ENCODE measurements at places on chromosomes 13 and 19. TPM values are rescaled to one million over a fixed set of nuclear protein-coding genes. Genes with fewer than 3 reads are reported as not detected.

GRCh38 chr19:28334419-28334818 lies 878.5 kb downstream of the UQCRFS1 start:
- no peak for DNase-seq

DNA sequence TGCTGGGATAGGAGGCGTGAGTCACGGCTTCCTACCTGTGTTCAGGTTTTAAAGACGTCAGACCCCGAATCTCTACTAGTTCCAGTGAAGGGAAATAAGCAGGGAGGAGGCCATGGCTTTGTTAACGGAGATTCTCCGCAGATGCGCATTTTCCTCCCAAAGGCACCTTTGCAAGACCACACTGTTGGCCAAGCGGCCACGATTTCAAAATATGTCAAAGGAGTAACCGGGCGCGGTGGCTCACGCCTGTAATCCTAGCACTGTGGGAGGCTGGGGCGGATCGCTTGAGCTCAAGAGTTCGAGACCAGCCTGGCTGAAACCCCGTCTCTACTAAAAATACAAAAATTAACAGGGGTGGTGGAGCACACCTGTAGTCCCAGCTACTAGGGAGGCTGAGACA lies 21.9 kb downstream of the ZNF763 start:
- DNase-seq: no peak

DNA sequence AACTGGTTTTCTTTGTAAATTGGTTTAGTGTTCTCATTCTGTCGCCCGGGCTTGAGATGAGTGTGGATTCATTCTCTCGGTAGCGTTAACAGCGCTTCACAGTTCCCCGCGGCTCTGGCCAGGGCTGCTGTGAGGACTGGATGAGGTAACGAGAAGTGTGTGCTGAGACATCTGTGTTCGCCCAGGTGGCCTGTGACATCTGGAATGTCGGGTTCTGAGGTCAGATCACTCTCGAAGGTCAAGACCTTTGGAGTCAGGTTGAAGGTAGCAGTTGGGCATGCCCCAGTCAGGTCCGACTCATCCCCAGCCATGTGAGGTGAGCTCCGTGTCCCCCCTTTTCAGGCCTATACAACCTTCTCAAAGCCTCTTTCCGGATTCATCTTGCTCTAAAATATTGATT lies 13.4 kb upstream of the TUBGCP3 start:
- DNase-seq: no peak

GRCh38 chr19:14061081-14061749 lies 661 bp downstream of the PALM3 start:
- DNase-seq: no peak

- no peak for DNase-seq
These were observed 675 bp downstream of the PEG3 start for GRCh38 chr19:56839652-56840450.

- DNase-seq: no peak
These were observed 14.0 kb downstream of the GRAMD1A start for GRCh38 chr19:35013820-35014754.

- DNase-seq: peak; percentile 100
These were observed at the start of gene CIC for GRCh38 chr19:42268704-42269477. TSS of gene CIC (plus strand) at chr19:42269252. CDS start at chr19:42271784, 2,532 bp downstream.

- no peak for DNase-seq
These were observed 14.2 kb upstream of the TUBGCP3 start for GRCh38 chr13:112602189-112602588.

The STARD13 gene
- total RNA-seq: 38.7 TPM

GRCh38 chr19:45798995-45799517 lies 6.4 kb upstream of the DMWD start:
- peak; percentile 85 for DNase-seq

DNA sequence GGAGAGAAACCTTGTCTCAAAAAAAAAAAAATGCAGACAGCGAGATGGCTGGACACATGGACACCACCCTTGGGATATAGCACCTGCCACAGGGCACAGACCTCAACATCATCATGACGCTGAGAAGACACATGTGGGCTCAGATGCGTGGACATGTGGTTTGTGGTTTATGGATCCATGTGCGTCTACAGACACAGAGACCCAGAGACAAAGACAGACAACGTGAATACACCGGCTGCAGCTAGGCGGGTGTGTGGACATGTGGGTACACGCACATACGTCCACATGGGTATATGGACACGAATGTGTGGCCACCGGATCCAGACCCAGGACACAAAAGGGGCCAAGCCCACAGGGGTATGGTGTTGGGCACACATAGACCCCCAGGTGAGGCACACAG lies 1.3 kb downstream of the TNFSF14 start:
- no peak for DNase-seq

DNA sequence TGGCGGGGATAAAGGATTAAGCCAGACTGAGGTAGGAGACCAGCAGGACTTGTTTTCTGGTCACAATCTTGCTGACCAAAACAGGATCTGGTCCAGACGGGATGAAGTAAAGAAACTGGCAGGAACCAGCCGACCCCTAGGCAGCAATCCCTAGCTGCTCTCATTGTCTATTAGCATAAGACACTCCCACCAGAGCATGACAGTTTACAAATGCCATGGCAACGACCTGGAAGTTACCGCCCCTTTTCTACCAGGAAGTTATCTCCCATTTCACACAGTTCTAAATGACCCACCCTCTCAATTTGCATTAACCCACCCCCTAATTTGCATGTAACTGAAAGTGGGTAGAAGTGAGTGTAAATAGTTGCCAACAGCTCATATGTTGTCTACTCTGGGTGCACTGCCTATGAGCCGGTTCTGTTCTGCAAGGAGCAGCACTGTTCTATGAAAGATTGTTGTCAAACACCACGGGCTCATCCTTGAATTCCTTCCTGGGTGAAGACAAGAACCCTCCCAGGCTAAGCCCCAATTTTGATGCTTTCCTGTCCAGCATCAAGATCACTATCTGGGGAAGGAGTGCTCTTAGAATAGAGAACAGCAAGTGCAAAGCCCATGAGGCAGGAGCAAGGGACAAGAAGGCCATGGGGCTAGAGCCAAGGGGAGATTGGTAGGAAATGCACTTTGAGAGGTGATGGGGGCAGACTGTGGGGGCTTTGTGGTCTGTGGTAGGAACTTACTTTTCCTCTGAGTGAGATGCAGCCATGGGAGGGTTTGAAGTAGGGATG lies 13.9 kb upstream of the FBXO27 start:
- DNase-seq: peak; percentile 20

DNA sequence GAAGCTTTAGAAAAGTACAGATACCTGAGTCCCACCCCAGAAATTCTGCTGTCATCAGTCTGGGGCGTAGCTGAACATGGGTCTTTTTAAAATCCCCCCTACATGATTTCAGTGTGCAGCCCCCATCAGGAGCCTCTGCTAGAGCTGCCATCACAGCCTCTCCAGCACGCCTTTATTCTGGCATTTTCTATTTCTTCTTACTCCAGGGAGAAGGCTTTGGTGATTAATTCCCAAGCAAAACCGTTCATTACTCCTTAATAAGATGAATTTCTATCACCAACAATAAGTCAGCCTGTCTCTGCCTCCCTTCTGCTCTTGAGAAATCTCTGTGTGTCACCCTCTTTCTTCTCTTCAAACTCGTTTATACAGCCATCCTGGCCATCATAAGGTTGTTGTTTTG lies 160.3 kb downstream of the KATNAL1 start:
- DNase-seq: no peak

DNA sequence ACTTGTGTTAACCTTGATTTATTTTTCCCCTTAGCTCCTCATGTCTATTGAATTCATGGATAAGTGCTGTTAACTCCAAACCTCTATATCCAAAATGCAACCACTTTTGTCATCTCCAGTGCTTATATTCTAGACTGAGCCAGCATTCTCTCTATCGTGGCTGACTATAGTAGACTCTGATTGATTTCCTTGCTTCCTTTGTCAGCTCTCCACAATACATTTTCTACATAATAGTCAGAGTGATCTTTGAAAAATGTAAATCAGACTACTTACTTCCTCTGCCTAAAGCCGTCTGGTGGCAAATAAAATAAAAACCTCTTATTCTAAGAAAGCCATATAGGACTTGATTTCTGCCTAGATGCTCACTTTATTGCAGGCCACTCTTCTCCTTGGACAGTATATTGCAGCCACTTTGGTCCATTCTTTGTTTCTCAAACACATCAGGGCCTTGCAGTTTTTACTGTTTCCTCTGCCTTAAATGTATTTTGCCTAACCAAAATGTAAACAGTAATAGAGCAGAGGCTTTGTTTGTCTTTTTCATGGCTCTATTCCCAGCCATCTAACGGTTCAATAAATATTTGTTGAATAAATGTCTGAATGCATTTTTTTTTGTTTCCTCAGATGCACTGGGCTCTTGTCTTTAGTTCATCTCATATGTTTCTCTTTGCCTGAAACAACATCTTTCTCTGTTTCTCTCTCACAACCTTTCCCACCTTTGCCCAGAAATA lies 243.6 kb upstream of the CSNK1A1L start:
- DNase-seq: no peak

- no peak for DNase-seq
These were observed 888 bp downstream of the NOTCH3 start for GRCh38 chr19:15199661-15200552.

The KASH5 gene
- total RNA-seq: not detected

- DNase-seq: no peak
These were observed 155.2 kb downstream of the B3GLCT start for GRCh38 chr13:31355001-31355400.

GRCh38 chr19:41698746-41699230 lies 9.6 kb upstream of the CEACAM5 start:
- DNase-seq: no peak

- DNase-seq: no peak
These were observed 18.9 kb upstream of the LRP3 start for GRCh38 chr19:33175156-33175782.

The GJB2 gene
- 0.64 TPM for total RNA-seq

The ZNF491 gene
- total RNA-seq: 0.90 TPM

DNA sequence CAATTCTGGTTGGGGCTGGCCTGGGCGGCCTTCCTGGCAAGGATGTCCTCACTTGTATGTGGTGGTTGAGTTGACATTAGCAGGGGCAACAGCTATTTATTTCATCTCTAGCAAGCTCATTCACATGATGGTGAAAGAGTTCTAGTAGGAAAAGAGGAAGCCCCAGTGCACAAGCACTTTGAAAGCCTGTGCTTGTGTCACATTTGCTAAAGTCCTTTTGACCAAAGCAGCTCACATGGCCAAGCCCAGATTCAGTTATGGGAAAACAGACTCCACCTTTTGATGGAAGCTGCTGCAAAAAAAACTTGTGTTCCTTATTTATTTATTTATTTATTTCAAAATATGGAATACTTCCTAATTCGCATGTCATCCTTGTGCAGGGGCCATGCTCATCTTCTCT lies 17.2 kb downstream of the GTF2F2 start:
- no peak for DNase-seq

The GNA15 gene
- 0.40 TPM for total RNA-seq

DNA sequence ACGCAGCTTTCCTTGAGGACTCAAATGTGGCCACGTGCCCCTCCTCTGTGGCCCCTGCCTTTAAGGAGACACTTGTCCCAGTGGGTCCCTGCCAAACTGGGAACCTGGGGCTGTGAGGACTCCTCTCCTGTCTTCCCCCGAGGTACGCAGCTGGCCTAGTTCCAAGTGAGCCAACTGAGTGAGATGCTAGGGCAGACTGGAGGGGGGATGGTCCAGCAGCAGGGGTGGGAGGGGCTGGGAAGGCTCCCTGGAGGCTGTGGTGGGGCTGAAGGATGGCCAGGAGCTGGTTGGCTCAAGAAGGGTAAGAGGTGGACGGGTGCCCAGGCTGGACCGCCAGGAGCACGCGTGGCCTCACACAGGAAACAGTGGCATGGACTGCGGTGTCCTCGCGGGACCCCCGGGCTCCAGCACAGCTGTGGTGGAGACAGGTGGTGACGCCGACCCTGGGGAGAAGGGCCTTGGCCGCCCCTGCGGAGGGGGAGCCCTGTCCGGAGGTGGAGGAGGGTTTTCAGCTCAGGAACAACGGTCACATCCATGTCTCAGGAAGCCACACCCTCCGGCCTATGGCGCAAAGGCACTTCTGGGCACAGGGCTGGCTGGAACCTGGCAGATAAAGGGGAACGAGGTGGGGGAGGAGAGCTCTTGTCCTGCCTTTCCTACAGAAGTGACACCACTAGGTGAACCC lies 45.8 kb downstream of the MLLT1 start:
- DNase-seq: peak; percentile 51

The CYP2A6 gene
- not detected for total RNA-seq

- DNase-seq: no peak
These were observed 3.1 kb downstream of the RAD23A start for GRCh38 chr19:12948612-12949362.

DNA sequence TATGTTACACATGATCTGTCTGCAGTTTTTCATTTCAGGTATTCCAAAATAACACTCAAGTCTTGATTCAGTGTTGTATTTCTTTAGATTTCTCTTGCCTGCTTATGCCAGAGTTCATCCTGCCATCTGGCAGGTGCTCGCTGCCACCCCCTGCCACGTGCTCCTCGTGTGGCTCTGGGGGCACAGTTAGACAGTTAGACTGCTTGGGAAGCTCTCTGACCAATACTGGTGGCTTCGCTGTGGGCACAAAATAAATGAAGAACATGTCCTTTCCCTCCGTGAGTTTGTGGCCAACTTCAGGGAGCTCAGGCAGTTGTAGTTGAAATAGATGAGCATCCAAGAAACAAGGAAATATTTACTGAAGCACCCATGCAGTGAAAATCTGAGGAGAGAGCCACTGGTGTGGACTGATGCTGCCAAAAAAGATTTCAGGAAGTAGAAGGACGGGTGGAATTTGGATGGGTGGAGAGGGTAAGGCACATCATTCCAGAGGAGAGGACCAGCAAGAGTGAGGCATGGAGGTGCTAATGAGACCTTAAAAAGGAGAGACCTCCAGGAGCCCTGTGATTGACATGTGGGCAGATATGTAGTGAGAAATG lies 37.5 kb upstream of the GPR183 start:
- DNase-seq: no peak

DNA sequence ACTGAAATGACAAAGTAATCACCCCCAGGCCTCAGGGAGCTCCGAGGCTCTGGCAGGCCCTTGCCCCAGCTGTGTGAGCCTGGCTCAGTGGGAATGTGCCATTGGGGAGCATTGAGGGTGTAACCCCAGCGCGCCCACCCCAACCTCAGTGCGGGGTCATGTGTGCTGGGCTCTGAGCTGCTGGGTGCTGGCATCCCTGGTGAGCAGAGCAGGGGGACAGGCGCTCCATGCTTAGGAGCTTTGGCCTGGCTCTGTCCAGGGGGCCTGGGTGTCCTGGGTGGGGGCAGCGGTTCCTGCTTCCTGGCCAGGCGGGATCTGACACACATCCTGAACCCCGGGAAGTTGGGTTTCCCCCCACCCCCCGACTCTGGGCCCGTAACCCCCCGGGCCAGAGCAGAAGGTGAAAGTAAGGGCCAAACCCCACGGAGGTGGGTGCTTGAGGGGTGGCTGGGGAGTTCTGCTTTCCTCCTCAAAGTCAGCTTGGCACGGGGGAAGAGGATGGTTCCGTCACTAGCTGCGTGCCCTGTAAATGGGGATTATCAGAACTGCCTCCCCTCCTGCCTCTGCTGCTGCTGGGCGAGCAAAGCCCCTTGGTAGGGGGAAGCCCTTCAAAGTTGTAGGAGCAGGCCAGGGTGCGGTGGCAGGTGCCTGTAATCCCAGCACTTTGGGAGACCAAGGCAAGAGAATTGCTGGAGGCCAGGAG lies 1.7 kb downstream of the LRP3 start:
- DNase-seq: no peak

The C1QTNF9 gene
- not detected for total RNA-seq

The PDX1 gene
- not detected for total RNA-seq

All from LHCN-M2 (cell line).